ENCODE measurements at places on chromosomes 6 and 20.

DNA sequence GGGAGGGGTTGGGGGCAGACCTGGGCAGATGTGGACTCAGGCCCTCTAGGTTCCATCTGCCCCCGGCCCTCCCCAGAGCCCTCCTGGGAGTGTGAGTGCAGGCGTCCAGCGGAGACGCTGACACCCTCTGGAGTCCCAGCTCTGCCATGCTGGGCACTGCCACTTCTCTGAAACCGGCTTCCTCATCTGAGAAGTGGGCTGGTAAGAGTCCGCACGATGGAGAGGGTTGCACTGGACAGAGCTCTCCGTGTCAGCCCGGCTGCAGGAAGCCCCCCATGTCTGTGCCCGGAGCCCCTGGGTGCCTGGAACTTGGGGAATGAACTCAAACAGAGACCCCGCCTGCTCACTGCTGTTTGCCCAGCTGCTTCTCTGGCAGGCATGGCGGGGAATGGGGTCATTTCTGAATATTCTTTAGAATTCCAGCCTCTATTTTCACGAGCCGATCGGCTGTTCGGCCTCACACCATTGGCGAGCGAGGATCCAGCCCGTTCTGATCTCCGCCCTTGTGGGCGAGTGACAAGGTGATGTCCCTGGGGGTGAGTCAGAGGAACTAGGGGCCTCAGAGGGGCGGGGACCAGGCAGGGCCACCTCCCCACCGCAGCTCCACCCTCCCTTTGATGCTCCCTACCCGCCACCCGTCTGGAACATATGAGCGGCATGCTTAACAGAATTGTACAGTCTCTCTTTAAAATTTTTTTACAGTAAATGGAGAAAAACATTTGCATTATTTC, 47.8 kb upstream of the GATA5 start:
- DNase-seq = peak; percentile 77

GRCh38 chr6:142155895-142156757, 9.1 kb downstream of the VTA1 start:
- DNase-seq = no peak

DNA sequence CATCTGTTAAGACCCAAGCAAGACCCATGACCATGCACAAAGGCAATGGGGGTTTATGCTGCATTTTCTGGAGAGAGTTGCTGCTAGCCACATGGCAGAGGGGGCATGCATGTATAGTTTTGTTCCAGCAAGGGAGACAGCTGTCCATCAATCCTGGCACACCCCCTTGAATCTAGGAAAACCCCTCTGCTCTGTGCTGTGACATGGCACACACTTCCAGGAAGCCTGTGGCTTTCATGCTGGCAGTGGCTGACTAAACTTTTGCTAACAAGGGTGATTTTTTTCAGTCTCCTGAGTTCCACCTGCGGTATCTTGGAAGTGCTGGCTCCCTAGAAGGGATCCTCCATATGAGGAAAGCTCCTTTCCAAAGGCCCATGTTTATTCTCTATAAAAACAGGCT, 9.1 kb upstream of the CST4 start:
- no peak for DNase-seq

GRCh38 chr6:42610416-42610815, 46.6 kb downstream of the UBR2 start:
- DNase-seq = no peak

DNA sequence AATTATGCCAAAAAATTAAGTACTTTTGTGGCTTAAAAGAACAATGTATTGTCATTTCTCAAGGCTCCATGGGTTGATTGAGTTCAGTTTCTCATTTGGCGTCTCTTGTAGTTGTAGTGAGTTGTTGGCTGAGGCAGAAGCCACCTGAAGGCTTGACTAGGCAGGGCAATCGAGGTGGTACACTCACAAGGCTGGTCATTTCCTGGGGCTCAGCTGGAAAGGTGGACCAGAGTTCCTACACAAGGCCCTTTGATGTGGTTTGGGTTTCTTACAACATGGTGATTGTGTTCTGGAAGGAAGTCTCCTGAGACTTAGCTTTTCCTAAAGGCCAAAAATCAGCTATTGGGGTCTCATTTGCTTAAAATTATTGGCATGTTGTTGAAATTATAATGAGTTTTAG, 22.6 kb downstream of the MAS1 start:
- DNase-seq = no peak

DNA sequence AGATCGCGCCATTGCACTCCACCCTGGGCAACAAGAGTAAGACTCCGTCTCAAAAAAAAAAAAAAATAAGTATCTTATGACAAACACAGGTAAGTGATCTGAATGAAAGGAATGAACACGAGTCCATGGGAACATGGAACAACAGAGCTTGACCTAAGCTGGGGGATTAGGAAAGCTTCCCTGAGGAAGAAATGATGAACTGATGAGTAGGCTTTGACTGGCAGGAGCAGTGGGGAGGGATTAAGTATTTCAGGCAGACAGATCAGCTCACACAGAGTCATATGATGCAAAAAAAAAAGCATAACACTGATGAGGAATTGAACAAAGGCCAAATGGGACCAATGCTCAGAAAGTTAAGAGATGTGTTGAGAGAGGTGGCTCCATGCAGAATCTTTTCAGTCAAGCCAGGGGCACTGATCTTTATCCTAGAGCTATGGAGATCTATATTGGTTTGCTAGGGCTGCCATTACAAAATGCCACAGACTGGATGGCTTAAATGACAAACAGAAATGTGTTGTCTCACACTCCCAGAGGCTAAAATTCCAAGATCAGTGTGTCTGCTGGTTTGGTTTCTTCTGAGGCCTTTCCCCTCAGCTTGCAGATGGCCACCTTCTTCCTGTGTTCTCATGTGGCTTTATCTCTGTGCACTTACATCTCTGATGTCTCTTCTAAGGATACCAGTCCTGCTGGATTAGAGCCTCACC, 85.6 kb downstream of the ANKRD6 start:
- no peak for DNase-seq

DNA sequence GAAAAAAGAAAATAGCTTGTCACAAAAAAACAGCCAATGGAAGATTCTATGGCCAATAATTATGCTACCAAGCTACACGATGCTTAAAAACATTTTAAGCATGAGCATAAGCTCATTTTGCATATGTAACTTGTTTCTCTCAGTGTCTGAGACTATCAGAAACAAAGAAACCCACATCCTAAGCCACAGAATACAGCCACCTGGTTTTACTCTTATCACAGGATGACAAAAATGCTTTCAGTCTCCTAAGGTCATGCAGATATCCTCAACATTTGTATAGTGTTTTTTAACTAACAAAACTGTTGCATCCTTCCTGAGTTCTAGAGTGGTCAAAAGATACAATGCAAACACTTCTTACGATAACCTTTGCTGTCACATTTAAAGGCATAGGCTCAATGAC, 172.1 kb upstream of the RUNX2 start:
- DNase-seq = no peak

DNA sequence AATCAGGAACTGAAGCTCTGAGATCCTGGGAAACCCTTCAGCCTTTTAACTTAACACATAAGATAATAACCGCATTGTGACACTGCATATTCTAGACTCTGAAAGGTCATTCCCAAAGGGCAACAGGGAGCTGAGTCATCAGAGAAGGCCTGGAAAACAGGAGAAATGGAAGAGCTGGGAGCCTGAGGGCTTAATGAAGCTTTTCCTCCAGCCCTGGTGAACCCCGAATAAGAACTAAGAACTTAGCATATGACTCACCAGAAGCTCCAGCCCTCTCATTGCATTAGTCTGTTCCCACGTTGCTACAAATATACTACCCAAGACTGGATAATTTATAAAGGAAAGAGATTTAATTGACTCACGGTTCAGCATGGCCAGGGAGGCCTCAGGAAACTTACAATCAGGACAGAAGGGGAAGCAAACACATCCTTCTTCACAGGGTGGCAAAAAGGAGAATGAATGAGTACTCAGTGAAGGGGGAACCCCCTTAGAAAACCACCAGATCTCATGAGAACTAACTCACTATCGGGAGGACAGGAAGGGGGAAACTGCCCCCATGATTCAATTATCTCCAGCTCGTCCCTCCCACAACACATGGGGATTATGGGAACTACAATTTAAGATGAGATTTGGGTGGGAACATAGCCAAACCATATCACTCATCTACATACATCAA, 648.5 kb downstream of the TFAP2A start:
- DNase-seq = no peak

- DNase-seq = no peak
Observed at GRCh38 chr6:168165373-168165772, 86.4 kb upstream of the FRMD1 start.

- DNase-seq = no peak
Observed at GRCh38 chr6:39365281-39366074, 43.0 kb upstream of the KCNK16 start.

GRCh38 chr6:126963077-126963809, 155.2 kb upstream of the RSPO3 start:
- no peak for DNase-seq

DNA sequence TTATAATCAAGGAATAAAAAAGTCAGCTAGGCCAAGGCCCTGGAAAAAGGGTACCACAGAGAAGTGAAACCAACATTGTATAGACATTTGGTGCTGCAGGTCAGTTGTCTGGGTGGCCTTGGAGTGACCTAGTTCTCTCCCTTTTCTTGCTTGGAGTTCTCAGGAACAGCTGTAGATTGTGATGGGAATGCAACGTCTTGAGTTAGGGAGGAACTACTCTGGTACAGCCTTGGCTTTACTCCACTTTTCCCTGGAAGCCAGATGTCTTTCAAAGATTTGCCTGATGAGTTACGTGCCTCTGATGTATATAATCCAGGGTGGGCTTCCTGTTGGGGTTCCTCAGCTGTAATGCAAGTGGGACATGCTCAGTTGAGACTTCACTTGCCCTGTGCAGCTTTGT, 694.7 kb downstream of the HTR1B start:
- no peak for DNase-seq

- DNase-seq = no peak
Observed at GRCh38 chr6:13012977-13013680, 296.6 kb downstream of the PHACTR1 start.

GRCh38 chr20:676315-676937, 824 bp upstream of the SCRT2 start:
- DNase-seq = no peak

DNA sequence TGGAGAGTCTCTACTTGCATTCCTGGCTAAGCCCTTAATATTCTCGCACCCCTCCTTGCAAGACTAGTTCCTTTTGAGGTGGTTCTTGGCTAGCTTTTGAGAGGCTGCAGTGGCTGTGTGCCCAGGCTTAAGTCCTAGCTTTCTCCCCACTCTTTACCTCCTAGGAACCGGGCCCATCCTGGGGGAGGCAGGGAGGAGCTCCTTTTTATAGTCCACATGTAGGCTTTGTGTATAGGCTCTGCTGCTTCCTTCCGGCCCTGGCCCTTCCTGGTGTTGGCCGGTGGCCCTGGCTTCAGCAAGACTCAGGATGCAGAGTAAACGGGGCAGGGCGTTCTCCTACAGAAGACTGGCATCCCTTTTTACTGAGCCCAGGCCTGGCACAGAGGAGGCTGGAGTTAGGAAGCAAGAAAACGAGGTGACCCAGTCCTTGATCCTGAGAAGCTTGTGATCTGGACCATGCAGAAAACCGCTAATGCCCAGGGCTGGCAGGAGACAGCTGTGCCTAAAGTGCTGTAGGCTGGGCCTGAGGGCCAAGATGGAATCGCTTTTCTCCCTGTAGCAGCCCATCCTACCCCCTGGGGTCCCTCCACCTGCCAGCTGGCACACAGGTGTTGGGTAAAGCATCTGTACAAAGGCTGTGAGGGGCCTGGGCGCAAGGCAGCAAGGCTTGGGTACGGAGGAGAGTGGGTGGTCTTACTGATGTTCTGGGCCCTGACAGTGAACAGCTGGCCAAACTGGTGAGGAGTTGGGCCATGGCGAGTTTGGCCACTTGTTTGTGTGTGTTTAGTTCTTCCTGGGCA, 8.7 kb downstream of the PLCG1 start:
- no peak for DNase-seq

- DNase-seq = peak; percentile 41
Observed at GRCh38 chr6:170516783-170517616, 36.1 kb downstream of the PSMB1 start.

DNA sequence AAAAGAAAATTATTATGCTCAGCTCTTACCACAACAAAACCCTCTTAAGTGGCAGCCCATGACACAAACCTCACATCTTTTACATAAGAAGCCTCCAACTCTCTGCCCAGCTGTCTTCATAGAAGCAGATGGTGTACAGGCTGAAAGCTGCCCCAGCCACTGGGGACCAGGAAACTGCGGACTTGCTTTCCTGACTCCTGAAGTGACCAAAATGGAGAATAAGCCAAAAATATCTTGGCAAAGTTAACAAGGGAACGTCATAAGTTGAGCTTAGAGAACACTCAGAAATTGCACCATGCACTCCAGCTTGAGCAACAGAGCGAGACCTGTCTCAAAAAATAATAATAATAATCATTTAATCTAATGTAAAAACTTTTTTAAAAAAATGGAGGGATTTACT, 160.3 kb upstream of the CDYL start:
- DNase-seq = no peak

DNA sequence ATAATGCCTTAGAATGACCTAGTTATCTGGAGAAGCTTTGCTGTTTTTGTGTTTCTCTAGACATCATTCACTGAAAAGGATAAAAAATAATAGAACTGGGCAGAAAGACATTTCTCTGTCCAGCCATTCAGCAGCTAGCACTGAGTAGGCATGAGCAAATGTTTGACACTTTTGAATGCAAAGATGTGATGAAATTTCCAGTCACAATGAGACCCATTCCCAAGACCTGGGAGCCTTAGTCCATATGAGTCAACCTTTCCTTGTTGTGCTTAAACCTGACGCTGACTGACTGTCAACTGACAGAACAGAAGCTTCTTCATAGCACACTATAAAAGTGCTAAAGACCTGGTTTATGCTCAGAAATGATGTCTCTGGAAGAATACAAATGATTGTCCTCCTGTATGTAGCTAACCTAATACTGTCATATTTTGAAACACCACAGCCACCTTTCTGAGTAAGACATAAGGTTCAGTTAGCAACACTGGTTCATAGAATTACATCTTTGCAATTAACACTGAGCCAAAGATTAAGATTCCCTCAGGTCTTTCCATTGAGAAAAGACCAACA, 17.1 kb downstream of the RALGAPA2 start:
- no peak for DNase-seq

DNA sequence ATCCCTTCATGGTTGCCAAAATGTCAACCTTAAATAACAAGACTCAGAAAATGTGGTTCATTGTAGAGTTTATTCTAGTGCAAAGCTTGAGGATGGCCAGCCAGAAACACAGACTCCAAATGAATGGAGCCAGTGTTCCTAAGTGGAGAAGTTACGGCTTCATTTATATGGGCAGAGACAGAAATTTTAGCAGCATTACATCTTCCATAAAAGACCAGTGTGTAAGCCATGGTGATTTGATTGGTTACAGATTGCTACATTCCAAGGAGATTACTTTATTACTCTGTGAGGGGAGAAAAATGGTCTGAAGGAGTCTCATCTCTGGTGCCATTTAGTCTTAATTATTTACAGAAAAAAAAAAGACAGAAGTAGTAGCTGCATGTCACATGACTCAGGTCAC, 97.8 kb downstream of the OTOR start:
- no peak for DNase-seq

GRCh38 chr20:13259921-13260320, 38.8 kb downstream of the ISM1 start:
- no peak for DNase-seq

DNA sequence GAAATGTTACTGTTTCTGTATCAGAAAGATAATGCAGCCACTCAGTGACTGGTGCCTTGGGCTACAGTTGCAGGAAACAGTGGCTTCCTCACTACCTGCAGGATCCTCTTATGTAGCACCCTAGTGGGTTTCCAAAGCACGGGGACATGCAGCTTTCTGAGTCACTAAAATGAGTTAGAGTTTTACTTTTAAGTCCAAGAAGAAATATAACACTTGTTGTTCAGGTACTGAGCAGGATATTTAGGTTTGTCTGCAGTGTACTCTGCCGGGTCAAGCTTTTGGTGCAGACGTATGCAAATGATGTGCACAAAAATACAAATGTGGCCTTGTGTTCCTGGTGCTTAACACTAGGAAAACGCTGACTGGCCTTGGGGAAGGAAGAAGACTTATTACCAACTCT, 22.0 kb downstream of the ACSS1 start:
- DNase-seq = no peak
